ENCODE measurements at places on chromosomes 16 and 17. TPM values are rescaled to one million over a fixed set of nuclear protein-coding genes. Genes with fewer than 3 reads are reported as not detected.

PERCC1 gene
- not detected for total RNA-seq

PNMT gene
- total RNA-seq, result not detected

RAP1GAP2 gene
- total RNA-seq, result 2.5 TPM

CRYBA1 gene
- total RNA-seq, result not detected

ZG16B gene
- total RNA-seq, result 0.45 TPM

AARS1 gene
- 154 TPM for total RNA-seq

IGF2BP1 gene
- 10.3 TPM for total RNA-seq

RGS9 gene
- total RNA-seq, result 0.84 TPM

CCL1 gene
- not detected for total RNA-seq
